T-helper 1 cell (primary cell): ENCODE measurements at places on chromosomes 11 and 22.
A peak's percentile ranks its signal among the peaks of the same experiment; 100 is the strongest.

DNA sequence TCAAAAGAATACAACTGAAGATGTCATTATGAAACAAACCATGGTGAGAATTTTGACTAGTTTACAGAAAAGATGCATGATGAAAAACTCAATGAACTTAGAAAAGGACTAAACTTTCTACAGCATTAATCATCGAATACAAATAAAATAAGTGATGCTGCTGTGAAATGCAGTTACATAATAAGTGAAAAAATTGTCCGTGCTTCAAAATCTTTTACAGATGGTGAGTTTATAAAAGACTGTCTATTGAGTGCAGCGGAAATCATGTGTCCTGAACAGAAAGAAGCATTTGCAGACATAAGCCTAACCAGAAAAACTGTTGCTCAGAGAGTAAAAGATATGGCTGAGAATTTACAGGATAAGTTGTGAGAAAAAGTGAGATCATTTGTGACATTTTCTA is 33.8 kb downstream of the NEAT1 start:
- DNase-seq, result no peak

DNA sequence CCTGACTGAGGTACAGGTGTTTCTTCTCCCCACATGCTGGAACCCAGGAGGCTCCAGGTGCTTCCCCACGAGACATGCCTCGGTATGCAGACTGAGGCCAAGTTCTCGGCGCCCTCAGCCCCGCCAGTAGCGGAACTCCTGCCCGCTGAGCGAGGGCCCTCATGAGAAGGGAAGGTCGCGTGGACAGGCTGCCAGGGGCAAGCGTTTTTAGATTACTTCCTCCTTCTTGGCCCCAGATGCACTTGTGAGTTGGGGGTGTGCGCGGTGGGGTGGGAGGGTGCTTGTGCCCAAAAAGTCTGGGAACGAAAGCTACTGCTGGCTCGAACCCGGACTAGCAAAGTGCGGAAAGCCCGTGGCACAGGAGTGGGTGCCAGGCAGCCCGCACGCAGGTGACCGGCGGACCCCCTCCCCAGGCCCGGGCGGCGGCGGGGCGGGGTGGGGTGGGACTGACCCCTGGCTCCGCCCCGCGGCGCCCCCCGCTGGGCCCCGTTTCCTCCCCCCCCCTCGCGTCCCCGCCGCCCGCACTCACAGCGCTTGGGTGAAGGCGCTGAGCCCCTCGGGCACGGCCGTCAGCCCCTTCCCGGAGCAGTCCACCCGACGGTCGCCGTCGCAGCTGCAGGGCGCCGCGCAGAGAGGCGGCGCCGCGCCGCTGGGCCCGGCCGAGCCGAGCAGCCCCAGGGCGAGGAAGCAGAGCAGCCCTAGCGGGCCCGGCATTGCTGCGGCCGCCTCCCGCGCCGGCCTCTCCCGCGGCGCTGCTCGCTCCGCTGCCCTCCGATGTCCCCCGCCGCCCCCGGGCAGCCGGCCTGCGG is 797 bp downstream of the LGR4 start:
- DNase-seq, result peak; percentile 17

GRCh38 chr11:120254788-120255518 is 15.0 kb downstream of the POU2F3 start:
- DNase-seq, result no peak

DNA sequence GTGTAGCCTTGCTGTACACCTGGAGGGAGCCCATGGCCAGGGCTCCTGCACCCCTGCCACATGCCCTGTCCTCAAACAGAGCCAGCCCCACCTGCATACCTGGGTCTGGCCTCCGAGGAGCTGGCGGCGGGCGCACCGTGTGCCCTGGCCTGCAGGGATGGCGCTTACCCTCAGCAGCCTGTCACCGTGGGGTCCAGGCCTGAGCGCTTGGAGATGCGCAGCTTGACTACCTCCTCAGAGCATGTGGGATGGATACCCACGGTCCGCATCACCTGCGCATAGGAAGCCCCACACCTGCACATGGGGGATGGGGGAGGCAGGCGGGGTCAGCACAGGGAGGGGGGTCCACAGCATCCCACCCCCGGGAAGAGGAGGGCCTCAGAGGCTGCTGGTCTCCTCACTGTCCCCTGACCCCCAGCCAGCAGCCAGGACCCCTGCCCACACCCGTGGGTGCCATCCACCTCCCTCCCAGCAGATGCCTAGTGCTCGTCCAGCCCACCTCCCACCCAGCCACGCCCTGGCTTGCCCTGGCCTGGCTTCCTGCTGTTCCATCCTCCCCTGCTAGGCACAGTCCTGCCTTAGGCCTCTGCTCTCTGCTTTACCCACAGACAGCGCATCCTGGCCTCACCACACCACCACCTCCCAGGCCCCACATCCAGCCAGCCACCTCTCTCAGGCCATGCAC is 22.4 kb upstream of the GNB1L start:
- DNase-seq, result peak; percentile 7
